ENCODE measurements at places on chromosomes 6 and 20. TPM values are rescaled to one million over a fixed set of nuclear protein-coding genes. Genes with fewer than 3 reads are reported as not detected.

The PTPRT gene
- 0.25 TPM for total RNA-seq

The CST4 gene
- not detected for total RNA-seq

The SLC4A11 gene
- total RNA-seq: 3.9 TPM

The METTL24 gene
- total RNA-seq: 0.36 TPM

The LRRC73 gene
- 0.31 TPM for total RNA-seq

The SIRPG gene
- total RNA-seq: not detected

- peak; percentile 56 for DNase-seq
Measured at GRCh38 chr6:113649276-113649675, 207.9 kb upstream of the MARCKS start.

- DNase-seq: no peak
Measured at GRCh38 chr6:129267028-129267427, 384.1 kb downstream of the LAMA2 start.

GRCh38 chr6:7087066-7087465 is 20.7 kb upstream of the RREB1 start:
- no peak for DNase-seq

DNA sequence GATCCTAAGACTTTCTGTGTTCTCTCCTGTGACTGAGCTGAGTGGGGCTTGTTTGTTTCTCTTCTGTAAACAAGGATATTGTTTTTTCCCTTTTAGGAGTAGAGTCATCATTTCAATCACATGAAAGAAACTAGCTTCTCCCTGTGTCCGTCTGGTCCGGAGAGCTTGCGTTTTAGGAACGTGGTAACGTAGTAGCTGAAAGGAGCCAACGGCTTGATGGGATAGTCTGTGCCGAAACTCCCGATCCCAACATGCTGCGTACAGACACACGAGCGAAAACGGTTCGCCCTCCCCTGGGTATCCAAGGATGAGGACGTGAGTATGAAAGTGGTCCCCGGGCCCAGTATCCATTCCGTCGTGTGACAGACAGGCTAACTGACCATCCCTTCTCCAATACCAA is 146.5 kb downstream of the ZMYND8 start:
- DNase-seq: no peak

DNA sequence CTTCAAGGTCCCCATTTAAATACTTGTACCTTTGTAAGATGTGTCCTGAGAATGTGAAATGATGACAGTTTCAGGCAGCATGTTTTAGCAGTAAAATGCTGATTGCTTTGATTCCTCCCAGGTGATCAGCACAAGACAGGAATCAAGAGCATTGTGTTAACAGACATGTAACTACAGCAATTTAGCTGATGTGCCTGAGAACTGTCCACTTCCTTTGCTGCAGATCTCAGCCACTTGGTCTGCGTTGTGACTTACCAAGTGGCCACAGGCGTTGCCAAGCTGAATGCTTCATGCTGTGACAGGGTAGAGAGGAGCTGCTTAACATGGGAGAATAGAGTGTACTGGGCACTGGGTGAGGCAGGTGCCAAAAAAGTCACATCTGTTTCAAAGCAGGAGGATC is 767.0 kb upstream of the POU3F2 start:
- DNase-seq: no peak

GRCh38 chr20:38730167-38730988 is 6.1 kb downstream of the SLC32A1 start:
- no peak for DNase-seq

DNA sequence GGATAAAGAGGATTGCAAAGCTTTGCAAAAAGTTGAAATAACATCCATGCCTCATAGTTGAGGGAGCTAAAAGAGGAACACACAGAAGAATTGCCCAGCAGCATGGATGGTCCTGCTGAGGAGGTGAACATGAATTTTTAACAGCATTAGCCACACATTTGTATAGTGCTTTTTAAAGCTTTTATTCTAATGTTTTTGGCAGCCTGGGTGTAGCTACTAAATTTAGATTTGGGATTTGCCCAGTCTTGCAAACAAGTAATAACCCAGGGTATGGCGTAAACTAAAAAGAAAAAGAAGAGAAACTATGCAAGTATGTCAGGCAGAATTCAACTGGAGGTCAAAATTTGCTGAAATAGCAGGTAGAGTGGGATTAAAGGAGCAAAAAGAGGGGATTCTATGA is 75.1 kb upstream of the PTPRK start:
- DNase-seq: no peak

DNA sequence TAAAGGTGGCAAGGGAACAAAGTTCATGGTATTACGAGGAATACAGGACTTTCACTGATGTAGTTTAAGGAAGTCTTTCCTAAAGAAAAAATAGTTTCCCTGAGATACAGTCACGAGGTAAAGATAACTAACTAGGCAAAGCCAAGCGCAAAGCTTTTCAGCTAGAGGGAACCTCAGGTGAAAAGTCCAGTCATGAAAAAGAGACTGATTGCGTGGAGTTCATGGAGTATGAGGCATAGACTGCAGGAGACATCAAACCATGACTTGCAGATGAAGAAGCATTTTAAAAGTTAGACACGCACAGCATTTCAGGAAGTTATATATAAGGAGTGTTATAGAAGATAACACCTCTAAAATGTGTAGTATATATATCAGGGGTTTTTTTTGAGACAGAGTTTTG is 205.6 kb upstream of the ZNF184 start:
- DNase-seq: no peak

DNA sequence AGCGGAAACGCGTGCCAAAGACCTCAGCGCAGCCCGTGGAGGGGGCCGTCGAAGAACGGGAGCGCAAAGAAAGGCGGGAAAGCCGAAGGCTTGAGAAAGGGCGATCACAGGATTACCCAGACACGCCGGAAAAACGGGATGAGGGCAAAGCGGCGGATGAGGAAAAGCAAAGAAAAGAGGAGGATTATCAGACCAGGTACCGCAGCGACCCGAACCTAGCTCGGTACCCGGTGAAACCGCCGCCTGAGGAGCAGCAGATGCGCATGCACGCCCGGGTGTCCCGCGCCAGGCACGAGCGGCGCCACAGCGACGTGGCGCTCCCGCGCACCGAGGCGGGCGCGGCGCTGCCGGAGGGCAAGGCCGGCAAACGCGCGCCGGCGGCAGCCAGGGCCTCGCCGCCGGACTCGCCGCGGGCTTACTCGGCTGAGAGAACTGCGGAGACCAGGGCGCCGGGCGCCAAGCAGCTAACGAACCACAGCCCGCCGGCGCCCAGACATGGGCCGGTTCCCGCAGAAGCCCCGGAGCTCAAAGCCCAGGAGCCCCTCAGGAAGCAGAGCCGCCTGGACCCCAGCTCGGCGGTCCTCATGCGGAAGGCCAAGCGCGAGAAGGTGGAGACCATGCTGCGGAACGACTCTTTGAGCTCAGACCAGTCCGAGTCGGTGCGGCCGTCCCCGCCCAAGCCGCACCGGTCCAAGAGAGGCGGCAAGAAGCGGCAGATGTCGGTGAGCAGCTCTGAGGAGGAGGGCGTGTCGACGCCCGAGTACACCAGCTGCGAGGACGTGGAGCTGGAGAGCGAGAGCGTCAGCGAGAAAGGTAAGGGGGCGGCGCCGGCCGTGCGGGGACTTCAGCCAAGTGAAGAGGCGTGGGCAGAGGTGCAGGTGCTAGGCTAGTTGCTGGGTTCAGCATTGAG is 296.2 kb downstream of the RIMS1 start:
- DNase-seq: peak; percentile 40

GRCh38 chr20:2899243-2899642 is 26.0 kb downstream of the PTPRA start:
- no peak for DNase-seq

DNA sequence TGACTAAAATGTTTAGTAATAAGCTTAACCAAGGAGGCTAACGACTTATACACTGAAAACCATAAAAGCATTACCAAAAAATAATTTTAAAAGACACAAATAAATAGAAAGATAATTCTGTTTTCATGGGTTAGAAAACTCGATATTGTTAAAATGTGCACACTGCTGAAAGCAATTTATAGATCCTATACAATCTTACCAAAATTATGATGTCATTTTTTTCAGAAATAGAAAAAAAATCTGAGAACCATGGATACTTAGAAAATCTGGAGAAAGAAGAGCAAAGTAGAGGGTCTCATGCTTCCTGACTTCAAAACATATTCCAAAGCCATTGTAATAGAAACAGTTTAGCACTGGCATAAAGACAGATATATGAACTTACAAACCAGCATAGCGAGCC is 46.6 kb downstream of the HCRTR2 start:
- DNase-seq: no peak

- DNase-seq: no peak
Measured at GRCh38 chr6:113651120-113651519, 206.0 kb upstream of the MARCKS start.

DNA sequence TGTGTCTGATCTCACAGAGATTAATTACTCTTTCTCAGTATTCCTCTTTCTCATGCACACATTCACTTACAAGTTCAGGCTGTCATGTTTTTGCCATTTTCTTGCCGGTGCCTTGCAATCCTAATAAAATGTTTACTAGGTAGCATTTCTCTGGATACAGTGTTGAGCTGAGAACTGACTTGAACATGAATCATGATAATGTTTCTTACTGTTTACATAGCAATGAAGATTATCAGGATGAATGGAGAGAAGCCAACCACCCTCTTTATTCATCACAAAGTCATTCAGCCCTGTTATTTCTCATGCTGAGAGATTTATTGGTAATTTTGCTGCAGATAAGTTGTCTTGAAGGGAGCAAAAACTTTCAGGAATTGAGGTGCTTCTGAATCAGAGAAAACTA is 185.5 kb upstream of the ECI2 start:
- peak; percentile 97 for DNase-seq

DNA sequence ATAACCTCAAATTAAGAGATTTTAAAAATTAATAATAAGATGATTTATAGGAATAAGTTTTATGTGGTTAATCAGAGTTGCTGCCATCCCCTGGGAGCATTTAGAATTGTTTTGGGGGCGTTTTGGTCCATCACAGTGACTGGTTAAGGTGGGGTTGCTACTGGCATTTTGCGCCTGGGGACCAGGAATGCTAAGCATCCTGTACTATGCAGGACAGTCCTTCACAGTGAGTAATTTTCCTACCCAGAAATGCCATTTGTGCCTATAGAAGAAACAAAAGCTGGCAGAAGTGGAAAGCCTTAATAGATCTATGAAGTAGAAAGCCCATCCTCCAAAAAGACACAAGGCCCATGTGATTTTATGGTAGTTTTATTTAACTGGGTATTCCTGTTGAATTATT is 118.0 kb downstream of the ANKS1A start:
- DNase-seq: no peak

- peak; percentile 69 for DNase-seq
Measured at GRCh38 chr6:116580198-116580597, 8.9 kb downstream of the RWDD1 start.

GRCh38 chr6:108134213-108134970 is 31.4 kb upstream of the NR2E1 start:
- no peak for DNase-seq

GRCh38 chr20:46573234-46573633 is 22.8 kb upstream of the OCSTAMP start:
- DNase-seq: no peak

DNA sequence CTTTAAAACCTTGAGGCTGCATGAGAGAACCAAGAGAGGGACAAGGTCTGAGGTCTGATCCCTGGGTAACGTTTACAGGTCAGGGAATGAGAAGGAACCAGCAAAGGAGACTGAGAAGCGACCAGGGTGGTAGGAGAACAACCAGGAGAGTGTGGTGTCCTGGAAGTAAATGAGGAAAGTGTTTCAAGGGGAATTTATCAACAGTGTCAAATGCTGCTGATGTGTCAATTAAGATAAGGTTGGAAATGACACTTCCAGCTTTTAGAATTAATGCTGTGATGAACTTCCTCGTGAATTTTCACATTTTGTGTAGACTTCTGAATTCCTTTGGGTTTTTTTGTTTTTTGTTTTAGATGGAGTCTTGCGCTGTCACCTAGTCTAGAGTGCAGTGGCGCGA is 83.7 kb downstream of the CNBD2 start:
- DNase-seq: no peak

GRCh38 chr20:50859161-50859560 is 64.3 kb downstream of the BCAS4 start:
- DNase-seq: no peak

GRCh38 chr6:154143753-154144152 is 104.7 kb downstream of the OPRM1 start:
- no peak for DNase-seq

DNA sequence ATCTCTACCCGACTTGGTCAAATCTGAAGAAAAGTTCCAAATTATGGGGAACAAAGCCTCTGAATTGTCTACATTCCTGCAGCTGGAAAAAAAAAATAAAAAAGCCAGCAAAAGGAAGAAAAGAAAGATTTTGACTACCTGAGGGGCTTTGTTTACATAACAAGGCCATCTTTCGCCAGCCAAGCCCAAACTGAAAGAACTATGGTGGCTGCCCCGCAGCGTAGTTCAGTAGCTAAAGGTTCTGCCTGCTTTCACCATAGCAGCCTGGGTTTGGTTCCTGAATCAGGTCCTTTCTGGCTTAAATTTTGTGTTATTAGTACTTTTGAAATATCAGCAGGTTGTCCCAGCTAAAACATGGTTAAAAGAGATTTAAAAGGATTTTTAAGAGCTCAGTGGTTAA is 35.4 kb downstream of the ZNF133 start:
- DNase-seq: no peak

DNA sequence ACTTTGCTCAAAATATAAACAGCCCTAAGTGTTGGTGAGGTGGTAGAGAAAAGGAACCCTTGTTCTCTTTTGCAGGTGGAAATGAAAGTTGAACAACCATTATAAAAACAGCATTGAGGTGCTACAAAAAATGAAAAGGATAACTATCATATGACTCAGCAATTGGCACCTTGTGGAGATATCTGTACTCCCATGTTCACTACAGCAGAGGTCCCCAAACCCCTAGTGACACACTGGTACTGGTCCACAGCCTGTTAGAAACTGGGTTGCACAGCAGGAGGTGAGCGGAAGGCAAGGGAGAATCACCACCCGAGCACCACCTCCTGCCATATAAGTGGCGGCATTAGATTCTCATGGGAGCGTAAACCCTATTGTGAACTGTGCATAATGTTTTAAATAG is 267.4 kb upstream of the THEMIS start:
- DNase-seq: no peak

DNA sequence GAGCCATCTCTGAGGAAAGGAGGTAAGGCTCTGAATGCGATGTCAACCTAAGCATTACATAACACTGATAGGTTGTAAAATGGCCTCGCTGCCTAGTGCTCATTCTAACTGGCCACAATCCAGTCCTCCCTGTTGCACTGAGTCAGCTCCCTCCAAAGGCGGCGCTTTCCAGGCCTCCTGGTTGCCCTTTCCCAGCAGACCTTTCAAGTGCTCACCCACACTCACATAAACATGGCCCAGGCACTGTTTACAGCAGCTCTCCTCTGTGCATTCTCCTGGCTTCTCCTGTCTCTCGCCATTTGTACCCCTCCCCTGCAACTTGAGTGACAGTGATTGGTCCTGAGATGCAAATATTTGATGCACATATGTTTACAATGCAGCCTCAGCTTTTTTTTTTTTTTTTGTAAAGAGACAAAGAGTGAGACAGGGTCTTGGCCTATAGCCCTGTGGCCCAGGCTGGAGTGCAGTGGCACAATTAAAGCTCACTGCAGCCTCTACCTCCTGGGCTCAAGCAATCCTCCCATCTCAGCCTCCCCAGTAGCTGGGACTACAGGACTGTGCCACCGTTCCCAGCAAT is 36.8 kb upstream of the PRND start:
- peak; percentile 68 for DNase-seq
